Right cardiac atrium (tissue), 5 donors: ENCODE measurements at places on chromosomes 2 and 18. TPM values are rescaled to one million over a fixed set of nuclear protein-coding genes. Genes with fewer than 3 reads are reported as not detected.

DNA sequence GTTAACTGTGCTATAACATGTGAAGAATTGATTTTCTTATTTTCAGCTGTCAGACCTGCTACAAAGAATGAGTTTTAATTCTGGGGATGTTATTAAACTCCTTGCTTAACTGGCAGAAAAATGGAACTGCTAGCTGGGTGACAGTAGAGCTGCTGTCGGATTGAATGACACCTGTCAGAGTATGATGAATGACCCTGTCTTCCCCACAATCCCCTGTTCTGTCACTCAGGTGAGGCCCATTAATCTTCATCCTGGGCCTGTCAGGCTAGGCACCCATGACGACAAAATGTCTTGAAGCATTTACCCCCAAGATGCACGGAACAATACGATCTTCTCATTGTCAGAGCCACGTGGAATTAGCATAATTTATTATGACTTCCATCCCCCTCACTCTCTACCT, 129.9 kb upstream of the ETAA1 start:
- DNase-seq, result no peak

GRCh38 chr2:60794271-60794863, 38.3 kb downstream of the PAPOLG start:
- no peak for DNase-seq

GRCh38 chr2:191625016-191625415, 52.9 kb upstream of the NABP1 start:
- no peak for DNase-seq

GRCh38 chr18:59912007-59912550, 12.3 kb downstream of the PMAIP1 start:
- DNase-seq, result no peak

IL1RL1 gene
- total RNA-seq, result 2.4 TPM

VWA3B gene
- total RNA-seq, result 0.15 TPM

- DNase-seq, result peak; percentile 92
Measured at GRCh38 chr2:232633413-232634205, at the start of gene EFHD1. EFHD1 (plus strand) TSS chr2:232633604; CDS start chr2:232633705, 101 bp downstream.
